T-cell (primary cell): ENCODE measurements at places on chromosomes 1 and 21.

DNA sequence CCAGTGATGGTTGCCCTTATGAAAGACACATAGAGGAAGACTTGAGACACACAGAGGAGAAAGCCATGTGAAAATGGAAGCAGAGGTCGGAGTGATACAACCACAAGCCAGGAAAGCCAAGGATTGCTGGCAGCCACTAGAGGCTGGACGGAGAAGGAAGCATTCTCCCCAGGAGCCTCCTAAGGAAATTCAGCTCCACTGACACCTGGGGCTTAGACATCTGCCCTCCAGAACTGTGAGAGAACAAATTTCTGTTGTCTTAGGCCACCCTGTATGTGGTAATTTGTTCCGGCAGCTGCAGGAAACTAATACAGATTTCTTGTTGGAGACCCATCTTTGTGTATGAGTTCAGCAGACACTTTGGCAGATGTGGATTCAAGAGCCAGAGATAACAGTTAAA, 126.9 kb upstream of the ATP1A1 start:
- no peak for DNase-seq

DNA sequence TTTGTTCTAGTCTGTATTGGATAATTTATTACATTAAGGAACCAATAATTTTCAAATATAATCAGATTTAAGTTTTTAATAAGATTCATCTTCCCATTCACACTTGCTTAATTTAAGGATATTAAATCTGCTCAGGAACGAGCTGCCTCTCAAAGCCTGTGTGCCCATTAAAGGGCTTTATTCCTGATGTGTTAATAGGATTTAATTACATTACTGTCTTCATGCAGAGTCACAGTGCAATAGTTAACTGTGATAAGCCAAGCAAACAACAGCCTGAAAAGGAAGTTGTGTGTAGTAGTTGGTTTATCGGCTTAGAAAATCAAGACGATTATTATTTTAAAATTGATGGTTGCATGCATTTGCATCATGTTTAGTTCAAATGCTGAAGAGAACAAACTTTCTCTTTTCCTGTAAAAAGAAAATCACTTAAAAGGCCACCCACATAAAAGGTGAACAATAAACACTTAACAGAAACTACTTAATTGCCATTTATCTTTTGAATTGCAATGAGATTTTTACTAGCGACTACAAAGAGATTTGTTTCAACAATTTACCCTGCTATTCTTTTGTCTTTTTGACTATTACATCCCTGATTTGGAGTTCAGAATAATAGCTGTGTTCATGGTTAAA, 174.6 kb downstream of the RWDD3 start:
- DNase-seq: no peak

DNA sequence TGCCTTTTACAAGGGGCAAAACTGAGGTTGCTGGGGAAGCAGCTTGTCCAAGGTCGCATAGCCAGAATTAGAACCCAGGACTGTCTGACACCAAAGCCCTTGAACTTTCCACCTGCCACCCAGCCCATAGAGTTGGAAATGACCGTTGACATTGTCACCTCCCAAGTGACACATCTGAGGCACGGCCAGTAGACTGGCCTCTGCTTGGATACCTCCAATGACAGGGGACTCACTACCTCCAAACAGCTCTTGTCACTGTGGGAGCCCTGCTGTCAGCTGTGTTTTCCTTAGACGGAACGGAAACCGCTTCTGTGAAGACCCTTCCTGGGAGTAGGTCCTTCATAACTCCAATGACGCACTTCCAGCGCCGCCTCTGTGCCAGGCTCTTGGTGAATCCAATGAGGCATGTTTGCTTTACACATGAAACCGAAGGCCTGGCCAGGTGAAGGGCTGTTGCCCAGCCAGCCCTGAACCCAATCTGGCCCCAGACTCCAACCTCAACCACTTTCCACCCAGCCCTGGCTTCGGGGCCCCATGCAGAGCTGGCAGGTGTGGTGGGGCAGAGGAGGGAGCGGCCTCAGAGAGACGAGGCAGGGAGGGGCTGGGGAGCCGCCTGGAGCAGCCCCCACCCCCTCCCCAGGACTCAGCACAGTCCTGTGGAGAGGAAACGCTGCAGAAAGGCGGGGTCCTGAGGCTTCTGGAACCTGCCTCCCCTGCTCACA, 109.2 kb upstream of the IFFO2 start:
- DNase-seq: no peak

GRCh38 chr1:200380589-200381021, 29.2 kb downstream of the ZNF281 start:
- DNase-seq: no peak

DNA sequence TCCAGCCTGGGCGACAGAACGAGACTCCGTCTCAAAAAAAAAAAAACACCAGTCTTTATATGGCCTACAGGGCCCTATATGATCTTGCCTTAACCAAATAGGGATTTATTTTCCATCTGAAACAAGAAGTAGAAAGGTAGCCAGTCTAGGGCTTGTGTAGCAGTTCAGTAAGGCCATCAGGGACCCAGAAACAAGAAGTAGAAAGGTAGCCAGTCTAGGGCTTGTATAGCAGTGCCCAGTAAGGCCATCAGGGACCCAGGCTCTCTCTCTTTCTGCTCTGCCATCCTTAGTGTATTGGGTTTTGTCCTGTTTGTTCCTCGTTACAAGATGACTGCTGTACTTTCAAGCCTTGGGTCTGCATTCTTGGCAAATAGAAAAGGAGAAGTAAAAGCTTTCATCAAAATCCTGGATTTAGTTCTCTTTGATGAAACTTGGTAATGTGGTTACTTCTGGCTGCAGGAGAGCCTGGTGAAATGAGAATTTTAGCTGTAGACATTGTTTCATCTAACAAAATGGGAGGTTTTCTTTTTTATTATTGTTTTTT, 46.1 kb downstream of the PKN2 start:
- DNase-seq: no peak

DNA sequence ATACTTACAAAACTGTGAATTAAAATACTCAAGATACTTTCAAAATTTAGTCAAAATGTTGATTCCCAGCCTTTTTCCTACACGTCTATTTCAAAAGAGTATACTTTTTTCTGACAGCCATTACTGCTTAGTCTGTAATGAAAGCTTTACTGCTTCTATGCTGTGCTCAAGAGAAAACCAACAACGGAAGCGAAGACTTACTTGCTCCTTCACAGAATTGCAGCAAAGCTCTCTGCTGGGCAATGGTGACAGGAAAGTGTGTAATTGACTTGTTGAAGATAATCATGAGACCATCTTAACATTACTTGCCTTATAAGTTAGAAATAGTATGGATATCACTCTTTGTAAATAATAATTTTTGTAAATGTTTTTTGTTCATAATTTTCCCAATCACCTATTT, 1.7 kb upstream of the DYNLT5 start:
- no peak for DNase-seq

GRCh38 chr1:25487628-25488027, 55.8 kb upstream of the LDLRAP1 start:
- peak; percentile 39 for DNase-seq

GRCh38 chr1:115753830-115754229, 14.7 kb downstream of the CASQ2 start:
- DNase-seq: no peak

GRCh38 chr1:171727778-171728177, 14.1 kb downstream of the VAMP4 start:
- no peak for DNase-seq

DNA sequence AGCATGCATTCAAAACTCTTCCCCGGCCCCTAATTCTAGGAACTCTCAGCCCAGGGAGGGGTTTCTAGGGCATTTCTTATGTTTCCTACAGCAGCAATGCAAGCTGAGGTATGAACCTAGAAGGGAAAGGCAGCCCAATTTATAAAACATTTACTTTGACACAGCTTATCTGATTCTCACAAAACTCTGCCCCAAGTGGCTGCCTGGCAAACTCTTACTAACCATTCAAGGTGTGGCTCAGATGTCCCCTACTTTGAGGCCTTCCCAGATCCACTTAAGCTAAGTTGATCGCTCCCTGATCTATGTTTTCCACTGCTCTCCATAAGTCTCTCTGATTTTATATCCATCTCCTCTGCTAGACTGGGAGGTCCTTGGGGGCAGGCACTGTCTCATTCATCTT, 35.4 kb downstream of the AK2 start:
- DNase-seq: no peak

DNA sequence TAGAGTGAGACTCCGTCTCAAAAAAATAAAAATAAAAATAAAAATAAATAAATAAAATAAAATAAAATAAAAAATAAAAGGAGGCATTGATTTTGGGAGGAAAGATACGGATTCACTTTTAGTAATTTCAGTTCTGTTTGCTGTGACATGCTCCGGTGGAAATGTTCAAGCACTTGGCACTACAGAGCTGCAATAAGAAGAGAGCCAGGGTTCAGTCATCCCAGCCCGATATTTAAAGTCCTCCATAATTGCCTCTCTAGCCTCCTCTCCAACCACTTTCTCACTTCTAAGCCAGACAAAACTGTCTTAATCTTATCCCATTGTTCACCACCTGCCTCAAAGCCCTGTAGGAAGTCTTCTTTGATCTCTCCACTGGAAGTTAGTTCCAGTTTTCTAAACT, 55.0 kb upstream of the MACF1 start:
- DNase-seq: no peak

DNA sequence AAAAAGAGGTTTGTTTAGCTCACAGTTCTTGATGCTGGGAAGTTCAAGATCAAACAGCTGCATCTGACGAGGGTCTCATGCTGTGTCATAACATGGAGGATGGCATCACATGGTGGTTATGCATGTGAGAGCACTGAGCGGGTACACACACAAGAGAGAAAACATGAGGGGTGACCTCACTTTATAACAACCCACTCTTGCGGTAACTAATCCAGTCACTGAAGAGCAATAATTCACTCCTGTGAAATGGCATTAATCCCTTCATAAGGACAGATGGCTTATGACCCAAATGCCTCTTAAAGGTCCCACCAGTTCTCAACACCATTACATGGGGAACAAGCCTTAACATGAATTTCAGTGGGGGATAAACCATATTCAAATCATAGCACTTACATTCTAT, 23.2 kb upstream of the CHIT1 start:
- no peak for DNase-seq

- no peak for DNase-seq
Observed at GRCh38 chr1:225428881-225429455, 1.1 kb upstream of the LBR start.

GRCh38 chr1:73499671-73500070, 698.3 kb downstream of the LRRIQ3 start:
- DNase-seq: no peak

DNA sequence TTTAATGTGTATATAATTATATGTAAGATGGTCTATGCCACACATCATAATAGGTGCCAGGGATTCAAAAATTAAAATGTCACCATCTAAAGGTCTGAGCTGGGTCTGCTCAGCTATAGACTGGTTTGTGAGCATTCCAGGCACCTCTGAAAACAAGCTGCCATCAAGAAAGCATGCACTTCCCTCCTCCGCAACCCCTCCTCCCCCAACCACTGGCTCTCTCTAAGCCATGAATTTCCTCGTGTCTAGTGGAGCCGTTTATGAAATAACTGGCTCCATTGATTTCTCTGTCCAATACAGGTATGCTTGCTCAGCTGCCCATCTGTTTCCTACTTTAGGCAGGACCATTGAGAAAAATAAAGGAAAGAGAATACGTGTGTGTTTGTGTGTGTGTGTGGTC, 522.6 kb upstream of the PLXNA2 start:
- no peak for DNase-seq

- DNase-seq: no peak
Observed at GRCh38 chr1:157085421-157085820, 14.2 kb downstream of the ETV3L start.

DNA sequence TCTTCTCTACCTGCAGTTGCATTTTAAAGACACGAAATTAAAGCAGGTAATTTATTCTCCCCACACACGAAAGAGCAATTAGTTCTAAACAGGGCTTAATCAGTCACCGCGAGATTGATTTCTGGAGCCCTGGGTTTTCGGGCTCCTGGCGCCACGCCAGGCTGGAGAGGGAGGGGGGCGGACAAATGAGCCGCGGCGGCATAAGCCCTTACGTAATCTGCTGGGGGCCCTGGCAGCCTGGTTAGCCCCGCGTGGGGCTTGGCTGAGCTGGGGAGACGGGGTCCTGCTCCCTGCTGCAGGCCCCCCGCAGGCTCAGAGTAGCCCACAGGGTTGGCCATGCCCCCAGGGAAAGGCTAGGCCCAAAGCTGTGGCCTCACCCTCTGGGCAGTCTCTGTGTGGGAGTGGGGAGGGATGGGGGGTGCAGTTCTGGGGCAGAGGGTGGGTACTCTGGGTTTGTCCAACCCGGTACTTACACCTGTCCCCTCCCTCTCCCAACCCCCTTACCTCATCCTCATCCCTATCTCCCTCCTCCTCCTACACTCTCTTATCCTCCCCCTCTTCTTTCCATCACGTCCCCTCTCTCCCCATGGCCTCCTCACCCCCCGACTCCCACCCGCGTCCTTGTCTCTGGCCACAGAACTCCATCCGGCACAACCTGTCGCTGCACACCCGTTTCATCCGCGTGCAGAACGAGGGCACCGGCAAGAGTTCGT, 19.9 kb downstream of the FOXO6 start:
- DNase-seq: no peak

DNA sequence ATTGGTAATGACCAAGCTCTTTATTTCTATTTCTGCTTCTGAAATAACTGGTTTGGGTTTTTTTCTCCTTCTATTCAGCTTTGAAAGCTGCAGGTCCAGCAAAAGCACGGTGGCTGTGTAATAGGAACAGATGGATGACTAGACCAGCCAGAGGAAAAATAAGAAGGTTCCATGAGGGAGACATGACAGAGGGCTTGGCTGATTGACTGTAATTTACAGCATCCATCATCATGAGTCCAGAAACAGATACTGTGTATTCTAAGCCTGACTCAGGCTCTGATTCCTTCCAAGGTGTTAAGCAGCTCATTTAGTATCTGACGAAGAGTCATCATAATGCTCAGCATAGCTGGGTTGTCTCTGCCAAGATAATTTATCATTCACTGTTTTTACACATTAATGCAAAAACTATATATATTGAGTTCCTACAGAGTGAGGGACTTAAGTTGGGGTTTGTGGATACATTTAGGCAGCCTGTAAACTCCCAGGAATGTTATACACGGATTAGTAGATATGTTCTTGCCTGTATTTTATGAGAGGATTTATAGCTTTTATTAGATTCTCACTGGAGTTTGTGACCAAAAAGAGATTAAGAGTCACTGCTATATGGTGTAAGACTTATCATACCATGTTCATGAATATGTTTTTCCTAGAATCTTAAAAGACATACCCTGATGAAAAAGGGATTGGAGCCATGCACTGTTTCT, 72.6 kb downstream of the SGIP1 start:
- DNase-seq: no peak

- no peak for DNase-seq
Observed at GRCh38 chr1:204600968-204601367, 84.6 kb downstream of the LRRN2 start.

DNA sequence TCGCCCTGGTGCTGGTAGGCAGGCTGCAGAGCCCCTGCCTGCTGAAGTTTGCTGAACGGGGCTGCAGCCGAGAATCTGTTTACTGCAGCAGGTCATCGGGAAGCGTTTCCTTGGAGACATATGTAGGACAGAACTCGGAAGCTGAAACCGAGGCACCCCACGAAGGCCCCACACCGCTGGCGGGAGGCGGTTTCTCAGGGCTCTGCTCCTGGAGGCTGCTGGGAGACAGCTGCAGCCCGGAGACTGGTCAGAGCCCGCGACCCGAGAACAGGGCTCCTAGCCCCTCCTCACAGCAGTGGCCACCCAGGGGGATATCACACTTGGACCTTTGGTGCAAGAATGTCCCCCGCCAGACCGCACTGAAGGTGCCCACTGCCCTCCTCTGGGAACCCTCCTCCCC, 12.7 kb upstream of the PLCH2 start:
- DNase-seq: no peak

GRCh38 chr1:31428436-31429221, 15.6 kb downstream of the SERINC2 start:
- no peak for DNase-seq
